H9 (cell line): ENCODE measurements at places on chromosomes 16 and 17. TPM values are rescaled to one million over a fixed set of nuclear protein-coding genes. Genes with fewer than 3 reads are reported as not detected.

Gene CA5A
- total RNA-seq: not detected in 2 replicates

Gene GNGT2
- total RNA-seq: 0.42 and 1.1 TPM in 2 replicates

Gene HSPB9
- total RNA-seq: 0.15 and 0.18 TPM in 2 replicates

Gene CLEC18A
- 0.75 and 1.6 TPM in 2 replicates for total RNA-seq

Gene KRT32
- not detected in 2 replicates for total RNA-seq
